MV-4-11 (cell line): ENCODE measurements at places on chromosomes 7 and 10.

DNA sequence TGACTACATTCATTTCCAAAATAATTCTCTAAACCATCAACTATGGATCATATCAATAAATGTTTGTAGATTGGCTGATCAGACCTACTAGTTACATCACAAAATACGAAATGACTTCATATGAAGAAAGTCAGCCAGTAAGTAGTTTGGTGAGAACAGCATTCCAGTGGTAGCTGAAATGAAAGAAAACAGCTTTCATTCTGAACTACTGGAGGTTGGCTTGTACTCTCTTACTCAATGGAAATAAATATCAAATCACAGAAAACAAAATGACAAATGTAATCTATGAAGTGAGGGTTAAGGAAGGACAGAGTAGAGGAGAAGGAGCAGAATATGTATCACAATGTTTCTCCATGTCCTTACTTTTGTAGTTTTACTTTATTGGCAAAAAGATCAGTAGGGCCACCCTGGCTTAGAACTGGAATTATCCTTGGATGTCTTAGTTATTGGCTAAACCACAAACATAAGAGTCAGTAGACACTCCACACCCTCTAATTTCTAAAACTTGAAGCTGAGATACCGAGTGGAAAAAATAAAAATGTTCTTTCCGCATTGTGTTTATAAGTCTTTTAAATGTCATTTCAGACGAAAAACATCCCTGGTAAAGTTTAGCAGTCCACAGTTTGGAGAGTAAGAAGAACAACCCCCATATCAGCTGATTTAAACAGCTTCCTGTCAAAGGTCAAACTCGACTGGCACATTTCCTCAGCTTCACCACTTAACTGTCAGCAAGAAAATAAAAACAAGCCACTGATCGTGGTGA lies 74.0 kb upstream of the DGKI start:
- no peak for DNase-seq

DNA sequence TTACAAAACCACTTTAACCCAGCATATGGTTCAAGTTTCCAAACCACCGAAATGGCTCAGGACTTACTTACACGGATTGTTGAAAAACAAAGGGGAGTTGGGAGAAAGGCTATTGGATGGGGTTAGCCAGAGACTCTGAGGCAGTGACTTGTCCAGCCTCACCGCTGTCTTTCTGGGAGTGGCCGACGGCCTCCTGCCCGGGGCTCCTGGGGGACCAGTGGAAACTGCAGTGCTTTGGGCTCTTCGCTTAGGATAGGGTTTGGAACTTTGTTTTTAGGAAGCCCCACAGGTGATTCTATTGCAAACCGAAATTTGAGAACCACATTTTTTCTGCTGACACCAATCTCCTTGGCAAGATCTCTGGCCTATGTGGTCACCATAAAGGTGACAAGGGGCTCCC lies 38.1 kb upstream of the R3HCC1L start:
- DNase-seq: no peak

DNA sequence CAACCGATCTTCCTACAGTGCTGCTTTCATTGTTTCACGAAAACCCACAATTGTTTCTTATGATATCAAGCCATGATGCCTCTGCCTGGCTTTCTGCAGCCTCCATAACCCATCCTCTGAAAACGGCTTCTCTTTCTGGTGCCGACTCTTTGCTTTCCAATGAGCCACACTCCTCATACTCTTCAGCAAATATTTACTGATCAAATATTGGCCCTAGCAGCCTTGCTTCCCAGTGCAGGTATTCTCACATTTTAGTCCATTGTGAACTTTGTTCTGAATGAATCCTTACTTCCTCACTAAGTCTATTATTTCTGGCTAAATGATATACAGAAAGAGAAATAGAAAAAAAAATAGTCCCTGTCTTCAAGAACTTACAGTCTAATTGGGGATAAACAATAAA lies 35.5 kb downstream of the LAMB1 start:
- no peak for DNase-seq

DNA sequence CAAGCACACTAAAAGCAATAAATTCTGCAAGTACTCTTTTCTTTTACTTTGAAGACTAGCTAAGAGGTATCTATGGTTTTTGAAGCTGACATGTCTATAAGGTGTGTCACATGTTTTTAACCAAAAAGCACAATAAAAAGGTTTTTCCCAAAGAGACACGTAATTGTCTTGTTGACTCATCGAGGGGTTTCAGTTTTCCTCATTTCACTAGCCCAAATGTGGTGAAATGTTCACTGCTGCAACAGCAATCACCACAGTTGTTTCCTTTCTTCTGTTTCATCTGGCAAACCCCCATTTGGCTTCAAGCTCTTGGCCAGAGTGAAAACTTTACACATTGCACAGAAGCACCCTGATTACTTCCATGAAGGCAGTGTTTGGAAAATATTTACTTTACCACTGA lies 3.8 kb upstream of the HOXA4 start:
- peak; percentile 65 for DNase-seq

- no peak for DNase-seq
Measured at GRCh38 chr10:130016993-130017630, 53.0 kb upstream of the EBF3 start.
